Pulmonary artery endothelial cell (primary cell): ENCODE measurements at places on chromosomes 3 and 15. TPM values are rescaled to one million over a fixed set of nuclear protein-coding genes. Genes with fewer than 3 reads are reported as not detected.

Gene RTP1
- not detected in 2 replicates for total RNA-seq

Gene NLGN1
- 37.5 and 49.3 TPM in 2 replicates for total RNA-seq

Gene LYSMD2
- 11.0 and 16.1 TPM in 2 replicates for total RNA-seq

Gene SLC9C1
- under 0.01 and 0.11 TPM in 2 replicates for total RNA-seq

Gene GNB4
- total RNA-seq = 97.3 and 105 TPM in 2 replicates

DNA sequence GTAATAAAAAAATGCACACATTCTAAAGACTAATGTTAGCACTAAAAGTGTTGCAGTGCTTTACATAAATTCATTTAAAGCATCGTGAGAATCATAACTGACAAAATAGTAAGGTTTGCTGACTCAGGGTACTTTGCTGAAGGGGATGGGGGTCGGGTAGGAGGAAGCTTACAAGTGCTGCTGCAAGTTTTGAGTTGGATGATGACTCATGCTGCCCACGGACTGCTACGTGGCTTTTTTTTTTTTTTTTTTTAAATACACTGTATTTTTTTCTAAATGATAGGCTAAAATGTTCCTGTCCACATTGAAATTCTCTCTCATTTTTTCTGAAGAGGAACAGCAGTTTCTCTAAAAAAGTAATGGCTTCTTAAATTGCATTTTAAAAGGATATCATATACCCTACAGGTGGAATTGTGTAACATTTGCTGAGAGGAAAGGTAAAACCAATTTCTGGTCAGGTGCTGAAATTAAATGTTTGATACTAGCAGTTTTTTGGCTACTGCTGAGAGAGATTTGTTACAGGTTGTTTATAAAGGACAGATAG is 2.2 kb downstream of the MAPK6 start:
- DNase-seq = peak; percentile 64

DNA sequence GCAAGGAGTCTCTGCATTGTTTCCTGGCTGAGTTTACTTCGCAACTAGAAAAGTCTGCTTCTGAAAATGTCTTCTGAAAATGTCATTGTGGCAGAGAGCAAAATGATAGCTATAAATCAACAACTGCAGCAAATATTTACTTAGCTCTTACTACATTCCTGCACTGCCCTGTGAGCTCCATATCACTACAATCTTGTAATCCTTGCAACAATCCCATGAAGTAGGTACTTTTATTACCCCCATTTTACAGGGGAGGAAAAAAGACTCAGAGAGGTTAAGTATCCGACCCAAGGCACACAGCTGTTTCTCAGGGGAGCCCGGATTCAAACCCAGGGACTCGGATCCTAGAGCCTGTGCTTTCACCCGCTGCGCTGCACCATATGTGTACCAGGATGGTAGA is 34.2 kb upstream of the SPTBN5 start:
- no peak for DNase-seq

DNA sequence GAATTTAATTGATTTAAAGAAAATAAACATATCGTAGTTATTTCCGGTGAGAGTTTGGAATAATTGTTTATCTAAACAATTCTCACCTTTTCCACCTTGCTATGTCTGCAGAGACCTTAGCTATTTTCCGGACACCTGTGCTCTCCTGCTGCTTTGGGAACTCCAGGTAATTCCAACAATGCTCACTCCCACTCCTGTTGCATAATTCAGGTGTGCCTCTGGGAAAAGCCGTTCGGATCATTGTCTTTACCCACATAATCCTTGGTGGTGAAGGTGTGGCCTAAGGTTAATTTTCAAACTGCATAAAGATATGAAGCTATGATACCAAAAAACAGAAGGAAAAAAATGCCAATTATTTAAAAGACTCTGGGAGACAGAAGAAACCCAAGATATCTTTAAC is 59.4 kb downstream of the LDHAL6B start:
- no peak for DNase-seq

DNA sequence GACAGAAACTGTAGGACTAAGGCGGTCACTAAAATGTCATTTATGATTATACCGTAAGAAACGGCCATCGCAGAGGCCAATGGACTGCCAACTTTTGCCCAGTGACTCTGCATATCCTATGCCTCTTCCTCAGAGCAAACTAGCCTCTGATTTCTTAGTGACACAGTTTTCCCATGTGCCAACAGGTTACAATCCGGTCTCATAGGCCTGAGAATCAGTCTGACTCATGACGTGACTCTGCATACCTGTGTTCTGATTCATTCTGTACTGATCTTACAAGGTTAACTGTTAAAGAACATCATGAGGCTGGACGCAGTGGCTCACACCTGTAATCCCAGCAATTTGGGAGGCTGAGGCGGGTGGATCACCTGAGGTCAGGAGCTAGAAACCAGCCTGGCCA is 17.8 kb downstream of the RUBCN start:
- DNase-seq = no peak

GRCh38 chr15:99257107-99257750 is 5.9 kb downstream of the LRRC28 start:
- no peak for DNase-seq

DNA sequence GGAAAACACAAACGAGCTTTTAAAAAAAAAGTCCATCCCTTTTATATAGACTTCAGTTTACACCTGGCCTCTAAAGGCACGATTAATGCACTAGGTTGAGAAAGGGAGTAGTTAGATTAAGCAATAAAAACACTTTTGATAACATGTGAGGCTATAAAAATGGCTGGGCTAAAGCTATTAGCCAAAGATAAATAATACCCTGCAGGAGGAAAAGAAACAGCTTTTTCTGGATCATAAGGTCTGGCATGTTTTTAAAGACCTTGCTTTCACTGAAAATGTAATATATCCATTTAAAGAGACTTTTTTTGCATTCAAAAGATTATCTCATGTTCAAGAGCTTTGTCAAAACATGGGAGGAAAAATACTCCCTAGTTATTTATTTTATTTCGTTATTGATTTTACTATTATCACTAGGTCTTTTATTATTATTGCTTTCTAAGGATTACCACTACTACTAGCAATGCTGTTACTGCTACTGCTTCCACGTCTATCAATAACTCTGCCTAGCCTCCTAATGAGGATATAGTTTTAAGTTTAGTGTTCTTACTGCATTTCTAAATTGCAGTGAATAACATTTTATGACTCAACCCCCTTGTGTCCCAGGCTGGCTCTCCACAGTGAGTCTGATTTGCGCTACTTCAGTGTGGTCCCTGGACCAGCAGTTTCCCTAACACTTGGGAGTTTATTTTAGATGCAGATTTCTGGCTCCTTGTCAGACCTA is 93.4 kb downstream of the THRB start:
- DNase-seq = no peak

- DNase-seq = no peak
Measured at GRCh38 chr3:160065786-160066185, 77.2 kb downstream of the IL12A start.

- peak; percentile 44 for DNase-seq
Measured at GRCh38 chr3:23324745-23325144, 121.6 kb downstream of the UBE2E2 start.

GRCh38 chr15:100032358-100033085 is 299.3 kb upstream of the LYSMD4 start:
- DNase-seq = no peak

DNA sequence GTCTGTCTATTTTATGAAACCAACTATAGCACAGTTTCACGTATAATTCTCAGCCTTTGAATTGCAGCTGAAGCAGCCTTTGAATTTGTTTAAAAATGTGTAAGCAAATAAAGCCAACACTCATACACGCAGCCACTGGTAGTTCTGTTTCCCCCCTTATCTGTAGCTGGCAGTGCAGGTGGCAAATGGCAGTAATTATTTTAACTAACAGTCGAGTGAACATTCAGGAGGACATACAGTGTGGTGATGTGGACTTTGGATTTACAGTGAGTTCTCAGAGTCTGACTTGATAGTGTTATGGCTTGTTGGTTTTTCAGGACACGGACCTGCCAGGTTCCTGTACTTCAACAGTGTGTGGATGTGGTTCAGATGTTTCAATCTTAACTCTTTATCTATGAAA is 64.0 kb upstream of the SKOR1 start:
- no peak for DNase-seq

DNA sequence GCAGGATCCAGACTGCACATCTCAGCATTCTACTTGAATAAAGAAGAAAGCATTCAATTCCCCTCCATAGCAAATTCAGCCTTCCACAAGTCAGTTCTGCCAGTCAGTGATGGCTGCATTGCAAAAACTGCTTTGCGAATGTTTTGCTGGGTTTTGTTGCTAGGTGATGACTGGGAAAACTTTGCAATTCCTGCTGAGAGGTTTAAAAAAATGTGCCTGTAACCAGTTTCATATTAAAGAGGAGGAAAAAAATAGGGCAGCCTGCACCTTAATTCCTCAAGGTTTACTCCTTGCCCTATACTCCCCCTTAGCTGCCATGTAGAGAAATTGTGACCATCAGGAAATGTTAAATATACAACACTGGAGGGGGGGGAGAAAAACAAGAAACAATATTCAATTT is 225.6 kb upstream of the ATP11B start:
- DNase-seq = no peak

GRCh38 chr3:72633534-72633933 is 214.7 kb downstream of the SHQ1 start:
- no peak for DNase-seq

GRCh38 chr3:198088421-198088955 is 128.5 kb downstream of the LMLN start:
- DNase-seq = no peak

DNA sequence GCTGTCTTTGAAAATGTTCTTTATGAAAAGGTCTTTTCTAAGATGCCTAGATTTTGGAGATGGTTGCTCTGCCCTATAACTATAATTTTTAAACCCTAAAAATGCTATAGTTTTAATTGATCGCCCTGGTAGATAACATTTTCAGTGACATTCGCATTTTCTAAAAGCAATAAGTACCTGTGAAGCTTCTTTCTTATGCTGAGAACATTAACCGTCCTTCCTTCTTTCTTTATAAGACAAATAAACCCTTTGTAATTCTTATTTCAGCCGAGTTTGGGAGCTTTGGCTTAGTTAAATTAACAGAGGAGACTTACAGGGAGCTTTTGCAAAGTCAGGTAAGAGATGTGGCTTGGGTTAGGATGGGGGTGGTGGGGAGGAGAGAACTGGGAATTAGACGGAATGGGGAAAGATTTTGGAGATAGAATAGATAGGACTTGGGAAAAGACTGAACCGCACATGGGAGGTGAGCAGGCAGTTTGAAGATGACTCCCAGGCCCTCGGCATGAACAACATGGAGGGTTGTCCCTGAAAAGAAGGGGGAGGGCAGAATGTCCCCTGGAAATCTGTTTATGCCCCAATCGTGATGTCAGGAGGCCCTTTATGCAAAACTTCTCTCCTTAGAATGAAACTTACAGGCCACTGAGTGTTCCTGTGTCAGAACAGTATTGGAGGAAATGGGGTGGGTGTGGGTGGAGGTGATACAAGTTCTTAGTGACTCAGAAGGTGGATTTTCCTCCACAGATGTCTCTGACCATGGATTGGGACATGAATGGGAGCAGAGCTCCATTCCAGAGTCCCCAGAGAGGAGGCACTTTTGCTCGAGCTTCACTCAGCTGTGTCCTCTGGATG is 76.2 kb upstream of the LARS2 start:
- no peak for DNase-seq

DNA sequence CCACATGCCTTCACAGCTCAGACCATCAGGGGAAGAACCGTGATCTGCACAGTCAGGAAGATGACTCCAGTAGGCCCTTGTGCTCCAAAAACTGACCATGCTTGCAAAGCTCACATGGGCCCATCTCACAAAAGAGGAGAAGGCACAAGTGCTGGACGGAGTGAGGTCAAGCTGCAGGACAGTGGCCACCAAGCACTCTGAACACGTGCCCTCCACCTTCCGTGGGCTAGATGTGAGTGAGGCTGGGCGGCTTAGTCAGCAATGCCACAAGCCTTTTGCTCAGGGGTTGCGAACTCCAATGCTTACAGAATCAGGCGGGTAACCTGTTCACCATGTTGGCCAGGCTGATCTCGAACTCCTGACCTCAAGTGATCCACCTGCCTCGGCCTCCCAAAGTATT is 70.9 kb downstream of the SCN5A start:
- DNase-seq = no peak

- no peak for DNase-seq
Measured at GRCh38 chr15:52228921-52229320, 37.7 kb upstream of the GNB5 start.

DNA sequence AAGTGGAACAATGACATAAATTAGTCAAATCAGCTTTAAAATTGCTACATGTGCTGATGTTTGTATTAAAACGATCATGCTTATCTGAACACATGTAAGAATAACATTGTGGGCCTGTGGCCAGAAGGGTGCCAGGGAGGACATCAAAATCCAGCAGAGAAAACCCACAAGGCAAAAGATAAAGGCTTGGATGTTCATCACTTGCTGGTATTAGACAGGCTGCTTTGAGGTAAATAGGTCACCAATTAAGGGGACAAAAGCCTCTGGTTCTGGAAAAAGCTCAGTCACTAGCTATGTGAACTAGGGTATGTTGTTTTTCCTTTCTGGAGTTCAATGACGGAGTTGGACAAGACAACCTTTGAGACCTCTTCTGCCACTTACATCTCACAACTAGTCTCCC is 74.4 kb upstream of the TMEM108 start:
- no peak for DNase-seq

DNA sequence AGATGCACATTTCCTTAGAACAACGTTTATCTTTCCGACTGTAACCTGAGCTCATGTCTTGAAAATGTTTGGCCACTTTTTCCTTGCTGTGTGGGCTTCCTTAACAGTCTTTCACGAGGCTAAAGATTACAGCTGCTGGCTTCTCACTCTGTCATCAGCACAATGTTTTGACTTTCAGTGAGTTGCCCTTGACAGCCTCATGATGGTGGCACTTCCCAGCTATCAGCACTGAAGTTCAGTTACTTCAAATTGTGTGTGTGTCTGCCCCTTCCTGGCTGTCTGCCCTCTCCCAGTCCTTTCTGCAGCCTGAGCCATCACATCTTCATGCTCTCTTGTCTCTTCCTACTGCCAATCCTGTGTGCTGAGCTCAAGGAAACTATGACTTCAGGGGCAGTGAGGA is 152.2 kb downstream of the NTRK3 start:
- no peak for DNase-seq

GRCh38 chr3:124352149-124352539 is 360.2 kb upstream of the ROPN1 start:
- DNase-seq = no peak

GRCh38 chr3:84074767-84075166 is 884.0 kb upstream of the CADM2 start:
- DNase-seq = no peak
